Kidney glomerular epithelial cell (primary cell): ENCODE measurements at places on chromosomes 5 and 9.

GRCh38 chr9:133956520-133957076 lies 35.5 kb downstream of the VAV2 start:
- DNase-seq = peak; percentile 9

DNA sequence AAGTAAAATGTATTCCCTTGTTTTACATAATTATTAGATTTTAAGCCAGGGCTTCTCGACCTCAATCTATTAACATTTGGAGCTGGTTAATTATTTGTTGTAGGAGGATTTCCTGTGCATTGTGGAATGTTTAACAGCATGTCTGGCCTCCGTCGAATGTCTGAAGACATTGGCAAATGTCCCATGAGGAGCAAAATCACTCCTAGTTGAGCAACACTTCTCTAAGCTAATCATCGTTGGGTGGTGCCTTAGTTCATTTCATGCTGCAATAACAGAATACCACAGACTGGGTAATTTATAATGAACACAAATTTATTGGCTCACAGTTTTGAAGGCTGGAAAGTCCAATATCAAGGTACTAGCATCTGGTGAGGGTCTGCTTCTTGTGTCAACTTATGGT lies 13.4 kb upstream of the VPS13A start:
- DNase-seq = peak; percentile 63

DNA sequence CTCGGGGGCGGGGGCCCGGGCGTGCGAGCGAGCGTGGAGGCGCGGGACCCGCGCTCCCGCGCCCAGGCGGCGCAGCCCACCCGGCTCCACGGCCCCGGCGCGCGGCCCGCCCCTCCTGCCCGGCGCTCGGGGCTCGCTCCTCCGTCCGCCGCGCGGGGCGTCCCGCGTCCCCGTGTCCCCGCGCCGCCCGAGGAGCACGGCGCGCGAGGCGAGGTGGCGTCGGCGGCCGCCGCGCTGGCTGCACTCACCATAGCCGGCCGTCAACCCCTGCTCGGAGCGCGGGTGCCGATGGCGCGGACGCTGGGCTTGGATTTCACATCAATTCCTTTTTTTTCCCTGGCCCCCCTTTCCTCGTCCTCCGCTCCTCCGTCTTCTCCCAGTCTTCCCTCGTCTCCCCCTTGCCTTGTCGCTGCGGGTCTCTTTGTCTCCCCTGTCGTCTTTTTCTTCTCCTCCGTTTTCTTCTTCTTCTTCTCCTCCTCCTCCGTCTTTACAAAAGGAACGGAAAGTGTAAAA lies 494 bp downstream of the PTCH1 start:
- no peak for DNase-seq

DNA sequence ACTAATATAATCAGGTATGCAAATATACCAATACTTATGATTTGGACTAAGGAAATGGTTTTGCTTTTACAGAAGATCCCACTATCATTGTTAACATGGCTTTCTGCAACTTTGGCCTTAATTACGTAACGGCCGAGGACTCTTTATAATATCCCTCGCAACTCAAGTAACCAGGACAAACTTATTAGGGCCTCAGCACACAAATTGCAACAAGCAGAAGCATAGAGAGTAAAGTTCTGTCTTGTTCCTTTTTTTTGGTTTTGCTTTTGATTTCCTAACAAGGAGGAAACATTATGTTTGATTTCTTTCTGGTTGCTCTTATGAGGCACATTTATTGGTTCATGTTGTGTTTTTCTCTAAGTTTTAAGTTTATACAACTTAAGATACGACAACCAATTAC lies 60.4 kb downstream of the RORB start:
- no peak for DNase-seq

- DNase-seq = no peak
These were observed 85.3 kb downstream of the TTC39B start for GRCh38 chr9:15221746-15222145.

DNA sequence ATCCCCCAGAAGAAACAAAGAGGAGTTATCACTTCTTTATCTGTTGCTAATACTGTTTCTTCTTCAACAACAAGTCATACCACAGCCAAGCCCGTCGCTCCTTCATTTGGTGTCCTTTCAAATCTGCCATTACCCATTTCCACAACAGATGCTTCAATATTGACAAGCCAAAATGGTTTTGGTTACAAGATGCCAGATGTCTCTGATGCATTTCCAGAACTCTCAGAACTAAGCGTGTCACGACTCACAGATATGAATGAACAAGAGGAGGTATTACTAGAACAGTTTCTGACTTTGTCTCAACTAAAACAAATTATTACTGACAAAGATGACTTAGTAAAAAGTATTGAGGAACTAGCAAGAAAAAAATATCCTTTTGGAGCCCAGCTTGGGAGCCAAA lies 16.0 kb upstream of the HAND1 start:
- DNase-seq = no peak

DNA sequence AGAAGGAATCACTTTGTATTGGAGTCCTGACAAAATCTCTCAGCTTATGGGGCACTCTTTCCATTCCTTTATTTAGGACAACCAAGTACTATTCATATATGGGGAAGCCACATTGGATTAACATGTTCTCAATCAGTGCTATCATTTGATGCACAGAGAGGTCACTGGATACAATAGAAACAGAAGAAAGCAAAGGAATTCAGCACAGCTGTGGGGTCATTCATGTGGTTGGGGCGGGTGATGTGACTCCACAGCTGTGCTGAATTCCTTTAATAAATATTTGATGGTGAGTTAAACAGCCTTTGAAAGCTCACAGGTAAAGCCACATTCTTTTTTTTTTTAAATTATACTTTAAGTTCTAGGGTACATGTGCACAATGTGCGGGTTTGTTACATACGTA lies 854 bp upstream of the TEX48 start:
- DNase-seq = no peak

DNA sequence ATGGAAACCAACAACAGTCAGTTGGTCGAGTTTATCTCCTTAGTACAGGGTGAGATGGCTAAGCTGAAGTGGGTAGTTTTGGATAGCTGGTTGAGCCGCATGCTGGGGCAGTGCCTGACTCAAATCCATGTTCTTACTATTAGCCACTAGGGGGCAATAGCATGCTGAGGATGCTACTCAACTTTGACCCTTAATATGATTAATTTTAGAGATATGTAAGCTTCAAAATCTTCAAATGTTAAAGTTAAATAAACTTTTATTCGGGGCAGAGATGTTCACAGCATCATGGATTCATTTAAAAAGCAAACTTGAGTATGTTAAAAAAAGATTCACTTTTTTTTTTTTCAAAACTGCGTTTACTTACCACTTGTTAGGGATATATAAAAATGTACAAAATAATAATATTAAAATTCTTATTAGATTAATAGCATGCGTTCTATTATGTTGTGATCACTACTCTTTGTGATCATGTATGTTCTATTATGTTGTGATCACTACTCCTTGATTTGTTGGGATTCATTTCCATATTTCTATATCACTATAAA lies 57.0 kb downstream of the C9orf153 start:
- peak; percentile 36 for DNase-seq

DNA sequence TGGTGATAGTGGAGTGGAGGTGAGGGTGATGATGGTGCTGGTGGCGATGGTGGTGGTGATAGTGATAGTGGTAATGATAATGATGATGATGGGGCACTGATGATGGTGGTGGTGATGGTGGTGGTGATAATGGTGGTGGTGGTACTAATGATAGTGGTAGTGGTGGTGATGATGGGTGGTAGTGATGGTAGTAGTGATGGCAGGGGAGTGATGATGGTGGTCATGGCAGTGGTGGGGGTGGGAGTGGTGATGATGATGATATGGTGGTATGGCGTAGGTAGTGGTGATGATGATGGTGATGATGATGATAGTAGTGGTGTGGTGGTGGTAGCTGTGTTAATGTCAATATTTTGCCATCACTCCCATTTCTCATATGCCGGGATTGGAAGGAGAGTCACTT lies 44.5 kb upstream of the ORM1 start:
- no peak for DNase-seq

DNA sequence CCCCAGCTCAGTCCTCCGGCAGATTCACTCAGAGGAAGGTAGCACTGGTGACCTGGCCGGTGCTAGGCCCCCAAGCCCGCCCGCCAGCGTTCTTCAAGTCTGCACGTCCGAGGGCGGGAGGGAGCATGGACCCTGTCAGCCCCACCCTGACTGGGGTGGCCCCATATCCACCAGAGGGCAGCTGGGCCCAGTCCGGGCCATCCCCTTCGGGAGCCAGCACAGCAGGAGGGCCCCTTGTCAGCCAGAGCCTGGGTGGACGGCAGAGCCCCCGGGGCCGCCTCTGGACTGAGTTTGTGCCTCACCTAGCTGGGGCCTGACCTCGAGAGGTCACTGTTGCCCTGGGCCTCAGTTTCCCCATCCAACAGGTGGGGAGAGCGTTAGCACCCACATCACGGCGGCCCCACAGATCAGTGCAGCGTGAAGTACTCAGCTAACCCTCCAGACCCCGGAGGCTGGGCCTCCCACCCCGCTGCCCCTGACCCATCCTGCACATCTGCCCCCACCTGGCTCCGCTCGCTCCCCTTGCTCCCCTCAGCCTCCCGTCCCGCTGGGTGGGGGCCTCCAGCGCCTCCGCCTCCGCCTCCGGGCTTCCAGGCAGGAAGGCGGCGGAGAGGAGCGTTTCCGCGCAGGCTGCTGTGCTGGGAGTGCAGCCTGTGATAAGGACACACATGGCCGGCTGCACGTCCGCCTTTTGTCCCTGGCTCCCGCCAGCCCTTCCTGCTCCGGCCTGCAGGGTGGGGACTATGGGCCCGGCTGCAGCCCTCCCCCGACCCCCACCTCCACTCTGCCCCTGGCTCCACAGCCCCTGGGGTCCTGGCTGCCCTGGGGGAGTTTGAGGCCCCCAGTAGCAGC lies 16.6 kb upstream of the EGFL7 start:
- no peak for DNase-seq

DNA sequence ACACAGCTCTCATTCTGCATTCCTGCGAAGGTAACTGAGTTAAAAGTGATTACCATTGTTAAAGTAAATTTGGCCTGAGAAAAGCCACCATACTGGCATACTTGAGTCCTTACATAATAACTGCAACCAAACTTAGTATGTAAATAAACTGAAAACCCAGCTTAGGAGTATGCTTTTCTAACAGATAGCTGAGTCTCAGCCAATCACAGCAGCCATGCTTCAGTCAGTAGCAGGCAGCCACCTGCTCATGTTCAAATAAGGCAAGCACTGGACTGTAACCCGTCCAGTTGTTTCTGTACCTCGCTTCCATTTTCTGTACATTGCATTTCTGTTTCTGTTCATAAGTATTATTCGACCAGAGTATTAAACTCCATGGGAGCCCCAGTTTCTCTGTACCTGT lies 58.6 kb downstream of the GCNT4 start:
- no peak for DNase-seq

DNA sequence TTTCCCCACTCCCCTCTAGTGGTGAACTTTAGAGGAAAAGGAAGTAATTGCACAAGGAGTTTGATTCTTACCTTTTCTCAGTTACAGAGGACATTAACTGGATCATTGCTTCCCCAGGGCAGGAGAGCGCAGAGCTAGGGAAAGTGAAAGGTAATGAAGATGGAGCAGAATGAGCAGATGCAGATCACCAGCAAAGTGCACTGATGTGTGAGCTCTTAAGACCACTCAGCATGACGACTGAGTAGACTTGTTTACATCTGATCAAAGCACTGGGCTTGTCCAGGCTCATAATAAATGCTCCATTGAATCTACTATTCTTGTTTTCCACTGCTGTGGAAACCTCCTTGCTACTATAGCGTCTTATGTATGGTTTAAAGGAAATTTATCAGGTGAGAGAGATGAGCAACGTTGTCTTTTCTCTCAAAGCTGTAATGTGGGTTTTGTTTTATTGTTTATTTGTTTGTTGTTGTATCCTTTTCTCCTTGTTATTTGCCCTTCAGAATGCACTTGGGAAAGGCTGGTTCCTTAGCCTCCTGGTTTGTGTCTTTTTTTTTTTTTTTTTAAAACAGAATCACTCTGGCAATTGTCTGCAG lies 25.3 kb downstream of the SLC22A5 start:
- peak; percentile 53 for DNase-seq

GRCh38 chr9:69273161-69273560 lies 51.9 kb upstream of the ENTREP1 start:
- no peak for DNase-seq

GRCh38 chr9:22514871-22515270 lies 68.2 kb downstream of the DMRTA1 start:
- DNase-seq = no peak

DNA sequence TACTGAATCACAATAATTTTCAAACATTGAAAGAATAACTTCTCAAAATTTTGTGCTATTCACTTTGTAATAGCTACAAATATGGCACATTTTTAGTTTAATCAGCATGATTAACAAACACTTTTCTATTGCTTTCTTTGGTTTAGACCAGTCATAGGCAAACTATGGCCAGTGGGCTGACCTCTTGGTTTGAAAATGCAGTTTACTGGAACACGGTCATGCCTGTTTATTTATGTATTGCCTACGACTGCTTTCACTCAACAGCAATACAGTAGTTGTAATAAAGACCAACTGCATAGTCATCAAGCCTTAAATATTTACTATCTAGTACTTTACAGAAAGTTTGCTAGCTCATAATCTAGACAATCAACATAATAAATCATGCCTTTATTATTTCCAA lies 810.8 kb downstream of the TLE1 start:
- no peak for DNase-seq

- DNase-seq = peak; percentile 16
These were observed 30.4 kb downstream of the GNG10 start for GRCh38 chr9:111691672-111692329.

GRCh38 chr9:36623280-36623679 lies 50.6 kb downstream of the MELK start:
- no peak for DNase-seq

GRCh38 chr5:81850501-81851357 lies 99.8 kb upstream of the SSBP2 start:
- DNase-seq = no peak

DNA sequence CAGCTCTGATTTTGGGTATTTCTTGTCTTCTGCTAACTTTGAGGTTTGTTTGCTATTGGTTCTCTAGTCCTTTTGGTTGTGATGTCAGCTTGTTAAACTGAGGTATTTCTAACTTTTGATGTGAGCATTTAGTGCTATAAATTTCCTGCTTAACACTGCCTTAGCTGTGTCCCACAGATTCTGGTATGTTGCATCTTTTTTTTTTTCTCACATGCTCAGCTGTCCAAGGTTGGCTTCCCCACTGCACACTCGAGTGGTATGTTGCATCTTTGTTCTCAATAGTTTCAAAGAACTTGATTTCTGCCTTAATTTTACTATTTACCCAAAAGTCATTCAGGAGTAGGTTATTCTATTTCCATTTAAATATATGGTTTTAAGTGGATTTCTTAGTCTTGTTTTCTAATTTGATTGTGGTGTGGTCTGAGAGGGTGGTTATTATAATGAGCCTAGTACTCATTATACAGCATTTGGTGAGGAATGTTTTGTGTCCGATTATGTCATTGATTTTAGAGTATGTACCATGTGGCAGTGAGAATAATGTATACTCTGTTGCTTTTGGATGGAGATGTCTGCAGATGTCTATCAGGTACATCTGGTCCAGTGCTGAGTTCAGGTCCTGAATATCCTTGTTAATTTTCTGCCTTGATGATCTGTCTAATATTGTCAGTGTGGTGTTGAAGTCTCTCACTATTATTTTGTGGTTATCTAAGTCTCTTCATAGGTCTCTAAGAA lies 42.2 kb upstream of the IFNE start:
- no peak for DNase-seq
